RPMI8226 (cell line): ENCODE measurements at places on chromosomes 1 and 21.

GRCh38 chr1:109252893-109253802, 3.8 kb downstream of the CELSR2 start:
- no peak for DNase-seq

DNA sequence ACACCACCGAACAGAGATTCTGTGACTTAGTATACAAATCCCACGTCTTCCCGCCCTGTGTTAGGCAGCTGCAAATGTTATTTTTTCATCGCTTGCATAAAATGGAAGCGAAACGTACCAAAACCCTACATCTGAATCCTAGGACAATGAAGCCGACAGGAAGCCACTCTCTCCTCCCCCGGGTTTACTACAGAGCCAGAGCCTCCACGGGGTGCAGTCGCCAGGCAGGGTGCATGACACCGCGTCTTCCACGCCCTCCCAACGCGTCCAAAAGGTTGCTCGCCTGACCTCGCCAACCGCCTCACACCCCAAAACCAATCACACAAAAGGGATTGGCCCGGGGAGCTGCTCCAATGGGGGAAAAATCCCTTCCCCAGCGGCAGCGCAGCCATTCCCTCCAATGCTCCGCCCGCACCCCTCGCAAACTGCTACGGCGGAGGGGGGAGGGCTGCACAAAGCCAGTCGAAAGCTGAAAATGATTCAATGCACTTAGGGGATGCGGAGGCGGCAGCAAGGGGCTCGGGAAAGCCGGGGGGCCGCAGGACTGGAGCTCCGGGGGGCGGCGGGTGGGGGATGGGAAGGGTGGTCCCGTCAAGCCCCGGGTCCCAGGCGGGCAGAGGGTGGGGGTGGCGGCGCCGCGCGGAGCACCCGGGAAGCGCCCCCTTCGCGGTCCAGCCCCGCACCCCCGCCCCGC, 701 bp downstream of the CEP170 start:
- peak; percentile 59 for DNase-seq

- DNase-seq = no peak
Measured at GRCh38 chr21:31945141-31945540, 72.3 kb downstream of the HUNK start.

GRCh38 chr21:42207426-42207825, 11.5 kb upstream of the ABCG1 start:
- no peak for DNase-seq

DNA sequence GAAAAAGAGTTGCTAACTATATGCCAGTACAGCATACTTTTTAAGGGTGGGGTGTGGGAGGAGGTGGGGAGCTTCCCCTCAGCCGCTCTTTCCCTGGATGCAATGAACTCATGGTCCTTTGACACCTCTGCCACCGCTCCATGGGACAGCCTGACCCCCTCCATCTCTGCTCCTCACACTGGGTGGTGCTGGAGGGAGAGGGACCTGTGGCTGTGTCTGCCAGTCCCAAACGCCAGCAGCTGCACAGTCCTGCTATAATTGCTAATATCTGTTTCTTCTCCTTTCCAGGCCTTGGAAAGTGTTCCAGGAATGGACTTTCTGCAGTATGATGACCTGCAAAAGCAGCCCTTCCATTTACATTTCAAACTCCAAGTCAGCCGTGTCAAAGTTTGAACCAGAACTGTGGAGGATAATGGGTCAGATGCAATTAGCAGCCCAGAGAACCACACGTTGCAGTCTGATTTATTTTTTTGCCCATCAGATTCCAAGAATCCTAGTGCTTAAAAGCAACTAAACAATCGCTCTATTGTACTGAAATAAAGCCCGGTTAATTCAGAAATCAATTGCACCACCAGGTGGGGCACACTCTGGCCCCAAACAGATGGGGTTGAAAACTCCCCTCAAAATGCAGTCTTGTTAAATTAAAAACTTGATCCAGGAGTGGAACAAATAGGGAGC, 160.7 kb upstream of the LMO4 start:
- no peak for DNase-seq

GRCh38 chr21:29697555-29698193, 242.1 kb downstream of the GRIK1 start:
- no peak for DNase-seq

GRCh38 chr1:162145966-162146696, 76.6 kb downstream of the NOS1AP start:
- DNase-seq = no peak

- DNase-seq = no peak
Measured at GRCh38 chr21:42560517-42561179, 47.0 kb downstream of the SLC37A1 start.

GRCh38 chr1:150512846-150513245, 2.7 kb upstream of the FALEC start:
- no peak for DNase-seq

- DNase-seq = peak; percentile 0
Measured at GRCh38 chr1:212555426-212555825, 53.1 kb upstream of the ATF3 start.

DNA sequence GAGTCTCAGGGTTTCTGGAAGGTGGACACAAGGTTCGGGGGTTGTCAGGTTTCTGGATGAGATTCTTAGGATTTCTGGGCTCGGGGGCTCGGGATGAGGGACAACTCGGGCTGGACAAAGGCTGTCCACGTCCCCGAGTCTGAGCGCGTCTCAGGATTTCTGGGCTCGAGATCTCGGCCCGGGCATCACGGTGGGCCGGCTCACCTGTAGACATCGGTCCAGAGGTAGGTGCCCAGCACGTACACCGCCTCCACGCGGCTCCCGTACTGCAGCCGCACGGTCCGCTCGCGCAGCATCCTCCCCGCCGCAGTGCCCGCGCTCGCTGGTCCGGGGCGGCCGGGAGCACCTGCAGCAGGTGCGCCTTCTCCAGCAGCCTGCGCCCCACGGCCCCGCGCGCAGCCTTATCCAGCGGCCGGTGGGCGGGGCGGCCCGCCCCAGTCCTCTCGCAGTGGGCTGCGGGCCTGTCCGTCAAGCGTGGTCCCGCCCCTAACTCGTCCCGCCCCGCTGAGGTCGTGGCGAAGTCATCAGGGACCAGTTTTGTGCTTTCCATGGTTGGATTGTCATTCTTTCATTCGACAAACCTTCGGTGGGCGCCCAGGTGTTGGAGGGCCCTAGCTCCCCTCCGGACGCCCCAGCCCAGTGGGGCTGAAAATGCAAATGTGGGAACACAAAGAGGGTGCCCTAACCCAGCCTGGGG, at the start of gene PADI2:
Gene PADI2, minus strand, starts transcription at position 376 of the 697 bp plus-strand sequence. Its CDS starts 80 bp downstream, at position 296.
- peak; percentile 87 for DNase-seq

GRCh38 chr1:206831650-206832049, 33.8 kb upstream of the IL20 start:
- DNase-seq = peak; percentile 27

GRCh38 chr1:180003026-180003695, 48.6 kb downstream of the CEP350 start:
- DNase-seq = peak; percentile 81

- no peak for DNase-seq
Measured at GRCh38 chr1:53678507-53678906, 60.5 kb downstream of the GLIS1 start.

GRCh38 chr1:90989990-90990389, 31.8 kb downstream of the ZNF644 start:
- DNase-seq = peak; percentile 21

GRCh38 chr1:53728702-53729455, 10.1 kb downstream of the GLIS1 start:
- no peak for DNase-seq

- peak; percentile 72 for DNase-seq
Measured at GRCh38 chr1:23657659-23658275, 33.8 kb upstream of the RPL11 start.

DNA sequence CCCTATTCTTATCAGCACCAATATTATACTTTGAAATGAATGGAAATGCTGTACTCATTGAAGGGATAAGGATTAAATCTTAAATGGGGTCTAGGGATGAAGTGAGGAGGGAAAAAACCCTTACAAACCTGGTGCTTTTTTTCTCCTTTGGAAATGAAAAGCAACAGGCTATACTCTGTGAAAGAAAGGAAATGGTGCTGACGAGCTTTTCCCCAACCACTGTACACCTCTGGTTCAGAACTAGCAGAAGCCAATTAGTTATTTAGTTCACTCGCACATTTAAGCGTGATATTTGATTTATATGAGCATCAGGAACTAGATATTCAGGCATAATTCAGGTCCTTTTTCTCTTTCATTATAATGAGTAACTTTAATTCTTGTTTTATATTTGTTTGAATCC, 74.5 kb upstream of the S1PR1 start:
- no peak for DNase-seq

- no peak for DNase-seq
Measured at GRCh38 chr1:1881727-1882126, 9.2 kb downstream of the GNB1 start.

DNA sequence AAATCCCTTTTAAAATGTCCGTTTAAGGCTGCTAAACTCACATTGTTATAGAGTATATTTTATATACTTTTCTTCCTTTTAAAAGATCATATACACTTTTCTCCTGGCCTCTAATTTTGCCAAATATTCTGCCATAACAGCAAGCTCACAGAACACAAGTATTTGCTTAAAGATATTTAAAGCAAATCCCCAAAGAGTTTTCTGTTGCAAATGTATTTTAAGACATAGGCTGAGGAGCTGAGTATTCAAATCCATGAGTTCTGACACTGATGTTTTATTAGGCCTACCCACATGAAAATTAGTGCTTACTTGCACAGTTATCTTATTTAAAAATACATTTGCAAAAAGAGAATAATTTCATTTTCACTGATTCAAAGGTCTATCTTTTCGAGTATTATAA, 1.7 kb upstream of the PTPRC start:
- DNase-seq = no peak

- no peak for DNase-seq
Measured at GRCh38 chr21:14593230-14593629, 47.1 kb upstream of the SAMSN1 start.

DNA sequence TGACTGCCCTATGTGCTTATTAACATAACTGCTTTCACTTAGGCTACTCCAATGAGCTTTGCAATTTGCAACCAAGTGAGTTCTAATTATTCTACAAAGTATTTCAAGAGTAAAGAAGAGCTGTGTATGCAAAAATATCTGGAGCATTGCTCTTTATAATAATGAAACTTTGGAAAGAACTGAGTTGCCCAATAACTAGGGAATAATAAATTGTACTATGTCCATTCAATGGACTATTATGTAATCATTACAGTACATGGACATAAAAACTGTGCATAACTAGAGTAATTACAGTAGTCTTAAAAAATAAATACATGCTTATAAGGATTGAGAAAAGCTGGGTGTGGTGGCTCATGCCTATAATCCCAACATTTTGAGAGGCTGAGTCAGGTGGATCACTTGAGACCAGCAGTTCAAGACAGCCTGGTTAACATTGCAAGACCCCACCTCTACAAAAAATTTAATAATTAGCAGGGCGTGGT, 70.3 kb upstream of the JAK1 start:
- no peak for DNase-seq

DNA sequence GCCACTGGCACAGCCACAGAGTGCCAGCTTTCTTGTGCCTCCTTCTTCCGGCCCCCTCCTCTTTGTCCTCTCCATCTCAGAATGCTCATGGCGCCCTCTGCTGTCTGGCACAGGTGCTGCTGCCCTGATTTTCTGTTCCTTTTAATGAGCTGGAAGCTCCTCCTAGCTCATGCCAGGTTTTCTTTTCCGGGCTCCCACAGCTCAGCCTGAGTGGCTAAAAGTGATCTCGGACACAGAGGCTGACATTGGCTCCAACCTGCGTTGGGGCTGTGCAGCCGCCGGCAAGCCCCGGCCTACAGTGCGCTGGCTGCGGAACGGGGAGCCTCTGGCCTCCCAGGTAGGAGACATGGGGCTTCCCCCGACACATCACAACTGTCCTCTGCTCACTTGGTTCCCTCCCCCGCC, 18.7 kb downstream of the CNTN2 start:
- peak; percentile 84 for DNase-seq

DNA sequence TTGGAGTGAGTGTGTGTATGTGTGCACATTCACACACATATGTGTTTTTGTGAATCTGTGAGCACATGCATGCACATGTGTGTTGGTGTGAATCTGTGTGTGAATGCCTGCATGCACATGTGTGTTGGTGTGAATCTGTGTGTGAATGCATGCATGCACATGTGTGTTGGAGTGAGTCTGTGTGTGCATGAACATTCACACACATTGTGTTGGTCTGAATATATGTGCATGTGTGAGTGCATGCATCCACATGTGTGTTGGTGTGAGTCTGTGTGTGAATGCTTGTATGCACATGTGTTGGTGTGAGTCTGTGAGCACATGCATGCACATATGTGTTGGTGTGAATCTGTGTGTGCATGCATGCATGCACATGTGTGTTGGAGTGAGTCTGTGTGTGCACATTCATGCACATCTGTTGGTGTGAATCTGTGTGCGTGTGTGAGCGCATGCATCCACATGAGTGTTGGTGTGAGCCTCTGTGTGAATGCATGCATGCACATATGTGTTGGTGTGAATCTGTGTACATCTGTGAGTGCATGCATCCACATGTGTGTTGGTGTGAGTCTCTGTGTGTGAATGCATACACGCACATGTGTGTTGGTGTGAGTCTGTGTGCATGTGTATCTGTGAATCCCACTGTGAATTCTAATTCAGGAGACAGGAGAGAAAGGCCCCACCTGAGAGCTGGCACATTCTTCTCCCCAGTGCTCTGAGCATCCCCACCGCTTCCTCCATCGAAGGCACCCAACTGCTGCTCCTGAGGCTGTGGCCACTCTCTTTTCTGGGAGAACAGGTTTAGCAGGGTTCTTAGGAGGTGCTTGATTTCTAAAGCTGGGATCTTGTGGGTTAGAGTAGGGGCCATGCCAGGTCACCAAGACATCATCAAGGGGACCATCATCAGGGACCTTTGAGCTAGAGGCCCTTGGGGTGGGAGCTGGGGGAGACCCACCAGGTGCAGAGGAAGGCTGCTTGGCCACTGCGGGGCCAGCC, 117.5 kb upstream of the ARHGEF16 start:
- DNase-seq = no peak

DNA sequence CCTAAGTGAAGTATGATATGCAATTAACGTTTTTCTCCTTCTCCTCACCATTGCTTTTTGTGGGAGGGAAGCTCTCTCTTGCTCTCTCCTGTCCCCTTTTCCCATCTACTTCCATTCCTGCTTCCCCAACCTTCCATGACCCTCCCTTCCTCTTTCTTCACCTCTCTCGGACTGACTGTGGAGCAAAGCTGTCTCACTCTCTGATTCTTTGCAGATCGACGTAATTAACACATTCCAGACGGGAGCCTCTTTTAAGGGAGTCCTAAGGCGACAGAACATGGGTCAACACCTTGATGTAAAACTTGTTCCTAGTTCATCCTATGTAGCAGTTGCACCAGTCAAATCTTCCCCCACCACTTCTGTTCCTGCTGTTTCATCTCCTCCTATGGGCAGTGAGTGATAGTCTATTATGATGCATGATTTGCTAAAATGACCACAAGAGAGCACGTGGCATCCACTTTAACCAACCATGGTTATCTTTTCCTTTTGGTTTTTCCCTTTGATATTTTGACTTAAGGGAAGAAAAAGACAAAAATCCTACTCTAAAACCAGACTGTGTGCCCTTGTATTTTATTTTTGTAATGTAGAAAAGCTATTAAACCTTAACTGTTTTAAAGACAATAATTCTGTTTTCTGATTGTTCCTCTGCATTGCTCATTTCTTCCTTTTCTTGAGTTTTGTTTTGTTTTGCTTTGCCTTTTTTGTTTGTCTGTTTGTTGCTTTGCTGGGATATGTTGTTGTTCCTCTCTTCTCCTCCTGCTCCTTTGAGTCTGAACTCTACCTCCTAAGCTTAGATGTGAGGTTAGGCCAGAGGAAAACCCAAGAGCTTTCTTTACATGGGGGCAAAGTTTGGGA, 31.7 kb upstream of the LAX1 start:
- no peak for DNase-seq

GRCh38 chr1:48203287-48203900, 19.1 kb upstream of the SLC5A9 start:
- DNase-seq = peak; percentile 56
